Ammon's horn (tissue), 1 donor: ENCODE measurements at places on chromosomes 4 and X.

DNA sequence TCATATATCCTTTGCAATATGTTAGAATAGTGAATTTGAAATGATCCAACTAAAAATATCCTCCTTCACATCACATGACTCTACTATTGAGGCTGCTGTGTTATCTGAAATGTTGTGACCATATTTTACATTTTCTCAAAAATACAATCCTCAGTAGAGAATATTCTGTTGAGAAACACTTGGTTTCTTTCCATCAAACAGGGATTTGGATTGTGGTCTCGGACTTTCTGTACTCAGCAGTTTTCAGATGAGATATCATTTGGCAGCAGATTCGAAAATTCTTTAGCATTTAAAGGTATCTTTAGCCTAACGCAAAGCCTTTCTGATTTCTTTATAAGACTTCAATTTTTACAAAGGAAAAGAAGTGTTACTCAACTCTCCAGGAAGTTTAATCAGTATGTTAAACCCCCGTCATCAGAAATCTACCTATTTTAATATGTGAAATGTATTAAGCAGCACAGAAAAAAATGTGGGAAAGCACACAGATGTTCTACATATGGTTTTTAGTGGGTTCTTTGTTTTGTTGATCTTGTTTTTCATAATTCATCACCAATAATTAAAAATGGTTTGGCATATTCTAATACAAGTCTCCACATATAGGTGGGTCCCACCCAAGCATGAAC is 55.4 kb upstream of the ANXA3 start:
- DNase-seq = no peak

DNA sequence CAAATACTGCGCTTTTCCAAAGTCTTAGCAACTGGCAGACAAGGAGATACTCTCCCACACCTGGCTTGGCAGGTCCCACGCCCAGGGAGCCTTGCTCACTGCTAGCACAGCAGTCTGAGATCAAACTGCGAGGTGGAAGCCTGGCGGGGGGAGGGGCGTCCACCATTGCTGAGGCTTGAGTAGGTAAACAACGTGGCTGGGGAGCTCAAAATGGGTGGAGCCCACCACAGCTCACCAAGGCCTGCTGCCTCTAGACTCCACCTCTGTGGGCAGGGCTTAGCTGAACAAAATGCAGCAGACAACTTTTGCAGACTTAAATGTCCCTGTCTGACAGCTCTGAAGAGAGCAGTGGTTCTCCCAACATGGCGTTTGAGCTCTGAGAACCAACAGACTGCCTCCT is 23.0 kb upstream of the NFKB1 start:
- no peak for DNase-seq

GRCh38 chr4:3335385-3335784 is 42.6 kb downstream of the RGS12 start:
- no peak for DNase-seq

GRCh38 chr4:49032440-49033161 is 46.5 kb downstream of the CWH43 start:
- DNase-seq = peak; percentile 74

GRCh38 chr4:72313121-72313520 is 255.9 kb downstream of the ADAMTS3 start:
- DNase-seq = peak; percentile 23

GRCh38 chrX:1629244-1629643 is 14.4 kb downstream of the ASMT start:
- no peak for DNase-seq

DNA sequence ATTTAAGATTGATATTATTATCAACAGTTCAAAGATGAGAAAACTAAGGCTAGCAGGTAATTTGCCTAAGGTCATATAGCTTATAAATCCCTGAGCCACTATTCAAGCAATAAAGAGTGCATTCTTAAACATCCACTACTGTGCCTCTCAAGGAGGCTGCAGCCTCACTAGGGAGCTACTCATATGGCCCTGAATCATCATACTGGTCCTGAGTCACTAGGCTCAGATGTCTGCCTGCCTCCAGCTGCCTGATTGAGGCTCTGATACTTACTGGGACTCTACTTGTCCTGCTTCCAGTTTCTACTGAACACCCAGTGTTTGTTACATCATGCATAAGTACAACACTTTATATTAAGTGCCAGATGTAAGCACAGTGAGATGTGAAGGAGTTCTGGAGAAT is 110.7 kb downstream of the AASDH start:
- DNase-seq = no peak

DNA sequence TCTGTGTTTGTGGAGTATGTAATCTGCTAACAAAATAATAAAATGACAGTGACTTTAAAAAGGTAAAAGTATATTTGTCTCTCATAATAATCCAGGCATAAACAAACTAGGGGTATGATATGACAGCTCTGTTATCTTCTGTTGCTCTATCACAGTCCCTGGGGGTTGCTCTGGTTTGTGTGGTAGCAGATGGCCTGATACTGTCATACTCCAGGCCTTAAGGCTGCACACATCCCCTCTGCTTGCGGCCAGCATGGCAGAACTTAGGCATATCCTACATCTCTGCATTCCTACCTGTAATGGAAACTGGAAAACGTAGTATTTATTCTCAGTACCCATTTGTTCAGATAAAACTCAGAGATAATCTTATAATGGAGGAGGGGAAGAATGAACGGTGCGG is 117.9 kb upstream of the HAND2 start:
- DNase-seq = no peak

DNA sequence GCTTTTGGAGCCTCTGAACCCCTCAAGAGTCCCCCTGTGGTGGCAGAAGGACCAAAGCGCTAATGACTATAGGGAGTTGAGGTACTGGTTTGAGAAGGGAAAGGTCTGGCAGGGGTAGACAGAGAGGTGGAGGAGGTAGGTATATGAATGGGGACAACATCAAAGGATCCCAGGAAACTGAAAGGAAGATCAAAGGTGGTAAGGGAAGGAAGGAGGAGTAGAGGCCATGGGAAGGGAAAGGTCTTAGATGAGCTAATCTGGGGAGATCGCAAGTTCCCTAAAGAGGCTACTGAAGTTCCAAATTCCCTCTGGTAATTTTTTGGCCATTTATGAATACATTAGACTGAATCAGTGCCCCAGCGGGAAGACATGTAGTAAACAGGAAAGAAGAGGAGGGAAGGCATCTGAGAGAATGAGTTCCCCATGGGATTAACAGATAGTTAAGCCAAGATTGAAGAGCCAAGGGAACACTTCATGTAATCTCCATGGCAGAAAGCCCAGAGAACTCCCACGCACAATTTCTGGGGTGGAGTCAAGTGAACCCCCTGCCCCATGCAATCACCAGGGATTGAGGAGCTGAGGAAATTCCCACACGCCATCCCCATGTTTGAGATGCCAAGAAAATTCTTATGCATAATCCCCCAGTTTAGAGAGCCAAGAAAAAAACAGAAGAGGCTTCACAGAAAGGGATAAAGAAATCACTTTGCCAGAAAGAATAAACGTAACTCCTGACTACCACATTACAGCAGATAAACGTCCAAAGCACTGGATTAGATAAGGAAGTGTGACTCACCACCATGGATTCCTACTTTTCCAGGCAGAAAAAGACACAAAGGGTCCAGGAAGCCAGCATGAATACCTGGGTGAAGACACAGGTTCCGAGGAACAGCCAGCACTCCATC is 25.8 kb downstream of the ZNF630 start:
- DNase-seq = no peak

DNA sequence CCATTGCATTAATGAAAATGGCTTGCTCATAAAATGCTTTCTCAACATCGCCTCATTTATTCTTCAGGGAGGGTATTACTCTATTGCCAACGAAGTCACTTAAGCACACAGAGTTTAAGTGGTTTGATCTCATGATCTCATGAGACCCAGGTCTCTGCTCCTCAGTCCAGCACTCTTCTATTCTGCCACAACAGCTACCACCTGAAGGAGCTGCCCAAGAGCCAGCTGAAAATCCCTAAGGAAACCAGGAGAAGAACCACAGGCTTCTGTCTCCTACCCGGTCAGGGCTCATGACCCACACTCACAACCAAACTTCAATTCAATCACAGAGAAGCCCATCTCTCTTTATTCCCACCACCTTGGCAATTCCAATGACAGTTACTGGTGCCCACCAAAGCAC is 85.5 kb upstream of the GPM6B start:
- no peak for DNase-seq

DNA sequence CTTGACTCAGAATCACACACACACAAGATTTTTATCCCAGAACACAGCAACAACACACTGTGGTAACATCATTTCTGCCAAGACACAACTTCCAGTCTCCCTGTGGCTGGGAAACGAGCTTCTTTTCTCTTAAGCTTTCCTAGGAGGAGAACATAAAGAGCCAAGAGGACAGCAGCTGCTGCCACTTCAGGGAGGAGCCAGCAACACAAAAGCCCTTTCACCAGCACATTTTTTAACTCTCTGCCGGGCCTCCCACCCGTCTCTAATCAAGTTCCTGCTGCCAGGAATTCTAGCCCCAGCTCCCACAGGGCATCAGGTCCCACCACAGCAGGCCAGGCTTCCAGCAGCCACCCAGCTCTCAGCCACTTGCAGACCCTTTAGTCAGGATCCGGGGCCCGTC is 22.4 kb downstream of the FAT1 start:
- peak; percentile 50 for DNase-seq

GRCh38 chr4:98639108-98639507 is 19.3 kb downstream of the TSPAN5 start:
- no peak for DNase-seq

- DNase-seq = no peak
Measured at GRCh38 chr4:150256841-150257730, 178.8 kb downstream of the DCLK2 start.

DNA sequence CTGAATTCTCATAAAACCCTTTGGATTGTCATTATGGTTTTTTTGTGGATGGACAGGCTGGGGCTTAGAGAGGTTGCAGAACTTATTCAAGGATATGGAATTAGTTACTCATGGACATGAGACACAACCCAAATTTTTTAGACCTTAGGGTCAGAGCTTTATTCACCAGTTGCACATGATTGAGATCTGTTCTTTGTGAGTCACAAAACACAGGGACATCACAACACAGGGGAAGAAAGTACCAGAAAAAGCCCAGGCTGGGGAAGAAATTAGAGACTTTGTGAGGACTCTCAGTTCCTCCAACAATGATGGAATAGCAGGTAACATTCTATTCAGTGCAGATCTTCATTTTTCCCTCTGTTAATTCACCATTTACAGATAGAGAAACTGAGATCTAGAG is 602.4 kb upstream of the CPEB2 start:
- DNase-seq = no peak

DNA sequence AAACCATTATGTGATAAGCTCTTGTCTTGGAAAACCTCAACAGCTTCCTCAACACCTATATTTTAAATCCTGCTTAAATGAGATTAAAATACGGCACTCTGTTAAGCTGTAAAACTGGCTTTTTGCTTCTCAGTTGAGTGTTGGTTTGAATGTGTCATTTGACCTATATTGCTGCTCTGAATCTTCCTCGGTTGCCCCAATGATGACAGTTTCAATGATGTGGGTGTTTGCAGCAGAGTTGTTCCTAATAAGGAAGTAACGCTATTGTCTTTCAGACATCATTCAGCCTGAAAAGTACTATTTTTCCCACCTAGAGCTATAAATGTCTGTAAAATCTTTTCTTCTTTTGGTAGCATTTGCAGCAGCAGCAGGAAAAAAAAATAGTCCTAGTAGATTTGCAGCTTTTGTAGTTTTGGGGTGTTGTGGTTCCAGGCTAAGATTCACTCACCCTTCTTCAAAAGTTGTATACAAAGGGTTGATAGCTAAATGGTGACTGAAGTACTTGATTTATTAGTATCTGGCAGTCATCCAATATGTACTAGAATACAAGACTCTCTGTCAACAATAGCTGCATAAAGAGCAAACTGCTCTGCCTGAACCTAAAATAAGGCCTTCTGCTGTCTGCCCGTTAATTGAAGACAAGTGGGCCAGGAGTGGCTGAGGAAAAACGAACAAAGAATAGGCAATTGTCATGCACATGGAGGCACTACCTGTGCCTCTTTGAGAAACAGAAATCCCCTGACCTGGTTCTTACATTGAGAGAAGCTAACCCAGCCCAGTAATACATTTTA is 333.1 kb downstream of the IL1RAPL1 start:
- DNase-seq = peak; percentile 12

- DNase-seq = no peak
Measured at GRCh38 chrX:17160975-17161374, 214.0 kb upstream of the NHS start.

- DNase-seq = no peak
Measured at GRCh38 chrX:133413218-133413925, 1.9 kb downstream of the GPC4 start.

DNA sequence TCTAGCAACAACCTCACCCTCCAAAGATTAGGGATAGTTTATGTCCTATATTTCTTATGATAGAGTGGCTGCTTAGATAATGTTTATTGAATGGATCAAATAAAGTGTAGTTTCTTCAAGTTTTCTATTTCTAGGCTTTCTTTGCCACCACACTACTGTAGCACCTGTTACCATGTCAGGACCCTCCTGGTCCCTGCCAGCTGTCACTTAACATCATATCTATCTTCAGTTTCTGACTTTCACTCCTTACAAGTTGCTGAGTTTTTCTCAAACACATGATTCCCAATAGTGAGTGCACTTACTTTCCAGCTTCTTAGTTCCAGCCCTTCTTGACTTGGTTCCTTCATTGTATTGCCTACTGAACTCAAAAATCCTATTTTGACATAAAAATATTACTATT is 593.9 kb upstream of the PITX2 start:
- no peak for DNase-seq

DNA sequence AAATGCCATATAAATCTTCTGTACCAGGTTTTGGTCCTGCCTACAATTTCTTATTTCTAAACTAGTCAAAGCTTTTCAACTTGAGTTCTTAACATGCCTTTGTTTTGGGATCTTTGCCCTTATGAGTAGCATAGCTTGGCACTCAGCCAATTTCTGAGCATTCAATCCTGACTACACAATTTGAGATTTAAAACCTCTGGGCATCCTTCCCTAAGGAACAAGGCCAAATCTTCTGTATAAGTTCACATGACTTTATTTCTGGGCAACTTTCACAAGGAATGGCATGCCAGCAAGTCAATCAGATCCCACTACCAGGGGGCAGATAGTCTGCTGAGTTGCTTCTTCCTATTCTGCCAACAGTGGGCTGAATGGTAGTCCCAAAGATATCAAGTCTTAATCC is 254.2 kb downstream of the ADAMTS3 start:
- DNase-seq = peak; percentile 23

- DNase-seq = no peak
Measured at GRCh38 chr4:2177443-2178093, 64.4 kb downstream of the HAUS3 start.

DNA sequence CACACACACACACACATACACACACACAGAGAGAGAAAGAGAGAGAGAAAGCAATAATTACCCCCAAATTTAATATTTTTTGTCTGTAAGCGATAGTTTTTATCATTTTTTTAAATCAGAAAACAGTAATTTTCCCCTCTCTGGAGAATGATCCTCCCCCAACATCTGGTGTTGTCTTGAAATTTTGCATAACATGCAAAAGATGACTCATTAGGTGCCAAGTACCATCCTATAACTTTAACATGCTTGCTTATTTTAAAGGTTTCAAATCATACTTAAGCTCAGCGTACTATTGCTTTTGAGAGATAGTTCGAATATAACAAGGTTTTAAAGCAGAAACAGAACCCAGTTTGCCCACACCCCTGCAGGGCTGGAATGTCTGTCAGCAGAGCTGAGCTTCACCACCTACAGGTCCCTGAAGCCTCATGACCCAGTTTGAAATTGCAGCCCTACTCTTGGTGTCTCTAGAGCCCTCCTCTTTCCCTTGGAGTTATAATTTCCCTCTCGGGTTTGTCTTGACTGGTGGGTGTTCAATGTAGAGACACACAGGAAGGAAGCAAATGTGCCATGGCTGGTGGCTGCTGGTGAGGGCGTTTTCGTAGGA is 175.0 kb upstream of the HS3ST1 start:
- no peak for DNase-seq
